Posterior cingulate gyrus (tissue), 11 donors: ENCODE measurements at places on chromosomes 1 and 21.

GRCh38 chr1:84883286-84883685 is 9.7 kb downstream of the LPAR3 start:
- DNase-seq, result no peak

- no peak for DNase-seq
Observed at GRCh38 chr1:214280386-214281020, 456 bp upstream of the SMYD2 start.

GRCh38 chr1:184389446-184389845 is 2.6 kb downstream of the C1orf21 start:
- no peak for DNase-seq

- peak; percentile 27 for DNase-seq
Observed at GRCh38 chr1:171645553-171646248, 6.8 kb downstream of the MYOC start.

DNA sequence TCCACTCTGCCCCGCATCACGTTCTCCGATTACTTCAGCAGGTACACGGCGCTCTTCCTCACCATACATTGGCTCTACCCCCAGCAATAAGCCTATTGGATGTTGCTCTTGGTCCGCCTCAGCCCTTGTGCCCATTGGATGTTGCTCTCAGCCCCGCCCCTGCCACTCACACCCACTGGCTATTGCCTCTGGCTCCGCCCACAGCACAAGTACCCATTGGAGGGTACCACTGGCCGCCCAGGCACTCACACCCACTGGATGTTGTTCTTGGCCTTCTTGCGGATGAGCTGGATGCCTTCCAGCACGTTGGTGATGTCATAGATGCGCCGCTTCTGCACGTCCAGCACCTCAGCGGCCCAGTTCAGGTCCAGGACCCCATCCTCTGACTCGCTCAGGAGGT is 9.4 kb downstream of the E2F2 start:
- DNase-seq, result no peak

GRCh38 chr21:45423968-45424853 is 19.2 kb downstream of the COL18A1 start:
- no peak for DNase-seq

GRCh38 chr1:30908316-30908695 is 252 bp downstream of the SDC3 start:
- no peak for DNase-seq

- DNase-seq, result no peak
Observed at GRCh38 chr1:155209312-155209721, 822 bp downstream of the MTX1 start.

GRCh38 chr1:36653850-36654249 is 171.1 kb upstream of the CSF3R start:
- DNase-seq, result peak; percentile 83

GRCh38 chr1:214403431-214403830 is 122.5 kb downstream of the SMYD2 start:
- no peak for DNase-seq

- no peak for DNase-seq
Observed at GRCh38 chr1:163583661-163584181, 262.0 kb downstream of the NUF2 start.

GRCh38 chr1:1609822-1610485 is 5.3 kb upstream of the MIB2 start:
- no peak for DNase-seq

- no peak for DNase-seq
Observed at GRCh38 chr1:81554108-81554507, 246.6 kb upstream of the ADGRL2 start.

DNA sequence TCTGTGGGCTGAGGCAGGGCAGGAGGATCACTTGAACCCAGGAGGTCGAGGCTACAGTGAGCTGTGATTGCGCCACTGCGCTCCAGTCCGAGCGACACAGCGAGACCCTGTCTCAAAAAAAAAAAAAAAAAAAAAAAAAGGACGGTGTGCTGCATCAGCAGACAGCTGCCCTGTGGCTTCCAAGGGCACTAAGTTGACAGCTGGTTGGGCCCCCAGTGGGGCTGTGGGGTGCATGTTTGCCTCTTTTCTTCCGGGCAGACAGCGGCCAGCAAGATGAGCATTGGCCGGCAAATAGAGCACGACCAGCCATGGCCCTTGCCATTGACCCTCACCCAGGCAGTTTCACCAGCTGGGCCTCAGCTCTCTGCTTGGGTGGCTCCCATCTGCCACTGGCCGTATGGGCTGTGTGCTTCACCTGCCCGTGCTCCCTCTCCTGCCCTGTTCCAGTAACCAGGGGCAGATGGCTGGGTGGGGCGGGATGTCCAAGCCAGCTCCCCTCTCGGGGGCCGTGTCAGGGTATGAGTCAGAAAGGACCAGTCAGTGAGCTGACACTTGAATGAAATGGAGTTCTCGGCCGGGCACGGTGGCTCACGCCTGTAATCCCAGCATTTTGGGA is 12.3 kb upstream of the SLC25A34 start:
- no peak for DNase-seq

DNA sequence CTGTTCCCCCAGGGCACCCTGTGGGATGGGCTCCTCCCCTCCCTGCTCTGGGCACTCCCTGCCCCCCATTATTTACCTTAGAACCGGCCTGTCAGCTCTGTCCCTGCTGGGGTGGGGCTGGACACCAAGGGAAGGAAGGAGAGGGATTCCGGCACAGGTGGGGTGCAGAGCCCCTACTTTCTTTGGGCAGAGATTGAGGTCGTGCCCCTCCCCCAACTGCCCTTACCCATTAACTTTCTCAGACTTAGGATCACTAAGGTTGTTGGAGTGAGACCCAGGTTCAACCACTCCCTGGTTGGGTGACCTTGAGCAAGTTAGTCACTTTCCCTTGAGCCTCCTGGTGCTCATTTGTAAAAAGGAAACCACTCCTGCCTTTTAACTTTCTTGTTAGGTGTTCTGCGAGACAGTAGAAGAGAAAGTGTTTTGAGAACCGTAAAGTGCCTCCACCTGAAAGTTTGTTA is 57.0 kb upstream of the SYNC start:
- DNase-seq, result no peak

GRCh38 chr1:201648066-201648906 is 109.4 kb downstream of the NAV1 start:
- DNase-seq, result no peak

DNA sequence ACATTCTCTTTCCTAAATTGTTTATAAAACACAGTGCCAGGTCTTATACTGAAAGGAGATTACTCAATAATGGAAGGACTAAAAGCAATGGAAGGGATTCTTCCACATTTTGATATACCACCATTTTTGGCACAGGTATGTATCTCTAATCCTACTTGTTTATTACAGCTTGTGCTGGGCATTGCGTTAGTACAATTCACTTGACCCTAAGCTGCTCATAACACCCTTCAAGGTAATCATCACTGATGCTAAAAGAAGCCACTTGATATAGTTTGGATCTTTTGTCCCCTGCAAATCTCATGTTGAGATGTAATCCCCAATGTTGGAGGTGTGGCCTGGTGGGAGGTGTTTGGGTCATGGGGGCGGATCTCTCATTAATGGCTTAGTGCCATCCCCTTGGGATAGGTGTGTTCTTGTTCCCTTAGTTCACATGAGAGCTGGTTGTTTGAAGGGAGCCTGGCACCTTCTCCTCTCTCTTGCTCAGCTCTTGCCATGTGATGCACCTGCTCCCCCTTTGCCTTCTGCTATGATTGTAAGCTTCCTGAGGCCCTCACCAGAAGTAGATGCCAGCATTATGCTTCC is 71.1 kb downstream of the NIBAN1 start:
- no peak for DNase-seq

DNA sequence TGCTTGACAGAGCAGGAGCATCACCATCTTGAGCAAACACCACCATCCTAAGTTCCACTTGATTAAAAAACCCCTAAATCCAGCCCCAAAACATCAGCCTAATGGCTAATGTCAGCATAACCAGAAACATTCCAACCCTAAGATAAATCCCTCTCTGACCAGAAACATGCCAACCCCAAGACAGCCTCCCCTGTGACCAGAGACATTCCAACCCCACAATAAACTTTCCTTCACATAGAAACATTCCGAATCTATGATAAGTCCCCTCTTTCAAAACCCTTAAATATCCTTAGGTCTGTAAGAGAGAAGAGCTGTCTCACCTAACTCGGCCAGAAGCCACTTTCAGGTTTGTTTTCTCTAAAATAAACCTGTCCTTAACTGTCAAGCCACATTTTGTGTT is 17.4 kb upstream of the SLC2A5 start:
- DNase-seq, result no peak

GRCh38 chr1:39564941-39565340 is 11.6 kb downstream of the PABPC4 start:
- DNase-seq, result no peak

DNA sequence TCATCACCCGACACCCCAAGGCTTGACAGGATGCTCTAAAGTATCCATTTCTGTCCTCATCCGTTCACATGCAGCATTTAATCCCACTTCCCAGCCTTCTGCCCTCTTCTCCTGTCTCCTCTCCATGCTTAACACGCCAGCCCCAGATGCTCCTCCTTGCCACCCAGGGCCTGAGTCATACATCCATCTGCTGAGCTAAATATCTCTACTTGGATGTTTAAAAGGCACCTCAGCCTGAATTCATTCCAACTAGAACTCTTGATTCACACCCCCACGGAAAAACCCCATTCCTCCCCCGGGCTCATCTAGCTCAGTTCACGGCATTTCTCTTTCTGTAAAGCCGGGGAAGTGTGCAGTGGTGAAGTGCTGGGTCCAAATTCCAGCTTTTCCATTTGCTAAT is 27.7 kb downstream of the TEX35 start:
- DNase-seq, result no peak

DNA sequence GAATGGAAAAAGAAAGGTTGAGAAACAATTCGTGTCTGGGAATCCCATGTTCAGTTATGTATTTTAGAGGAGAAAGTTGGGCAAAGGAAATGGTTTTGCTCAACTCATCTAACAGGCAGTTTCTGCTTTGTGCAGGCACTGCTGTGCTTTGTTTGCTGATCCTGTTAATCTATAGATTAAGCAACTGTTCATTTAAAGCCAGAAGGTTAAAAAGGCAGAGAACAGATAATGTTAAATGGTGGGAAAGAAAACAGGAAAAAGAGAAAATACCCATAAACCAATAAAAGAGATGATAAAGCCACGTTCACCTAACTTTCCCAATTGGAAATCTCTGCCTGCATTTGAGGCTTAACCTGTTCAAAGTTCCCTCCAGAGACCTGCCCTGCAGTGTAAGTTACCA is 70.0 kb downstream of the APP start:
- DNase-seq, result no peak

GRCh38 chr1:212928323-212929291 is 21.7 kb upstream of the VASH2 start:
- DNase-seq, result no peak

DNA sequence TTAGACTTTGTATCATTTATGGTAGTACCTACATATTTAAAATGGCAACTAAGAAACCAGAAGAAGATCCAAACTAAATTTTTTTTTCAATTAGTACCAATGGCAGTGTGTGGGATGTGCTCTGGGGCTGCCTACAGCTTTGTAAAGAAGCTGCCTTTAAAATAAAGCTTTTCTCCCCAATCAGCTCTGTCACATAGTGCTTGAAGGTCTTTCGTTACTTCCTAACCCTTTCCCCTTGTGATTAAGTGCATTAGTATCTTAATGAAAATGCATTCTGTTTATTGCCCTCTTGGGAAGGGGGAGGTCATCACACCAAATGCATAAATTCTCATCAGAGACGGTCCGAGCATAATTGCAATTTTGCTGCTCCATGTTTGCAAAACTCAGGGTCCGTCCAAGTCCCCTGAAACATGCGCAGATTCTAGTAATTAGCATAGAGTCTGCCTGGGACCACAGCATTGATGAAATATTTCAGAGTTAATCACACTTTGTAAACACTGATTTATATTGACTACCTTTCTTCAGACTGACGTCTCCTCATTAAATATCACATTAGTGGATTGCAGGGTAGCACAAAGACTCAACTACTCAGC is 71.3 kb downstream of the ESRRG start:
- DNase-seq, result no peak

DNA sequence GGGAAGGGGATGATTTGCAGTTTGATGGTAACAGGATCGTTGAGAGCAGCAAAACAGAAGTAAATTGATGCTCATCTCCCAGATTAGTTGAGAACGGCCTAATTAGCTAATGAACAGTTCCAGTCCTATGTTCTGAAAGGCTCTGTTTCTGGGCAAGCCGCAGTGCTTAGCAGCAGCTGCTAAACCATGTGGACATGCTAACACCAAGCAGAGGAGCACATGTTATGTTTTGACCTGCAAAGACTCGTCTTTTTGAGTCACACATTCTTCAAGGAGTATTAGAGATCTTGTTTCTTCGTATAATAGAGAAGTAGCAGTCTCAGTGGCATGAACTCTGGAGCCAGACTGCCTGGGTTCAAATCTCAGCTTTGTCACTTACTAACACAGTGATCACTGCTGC is 58.1 kb downstream of the CACNA1E start:
- no peak for DNase-seq

DNA sequence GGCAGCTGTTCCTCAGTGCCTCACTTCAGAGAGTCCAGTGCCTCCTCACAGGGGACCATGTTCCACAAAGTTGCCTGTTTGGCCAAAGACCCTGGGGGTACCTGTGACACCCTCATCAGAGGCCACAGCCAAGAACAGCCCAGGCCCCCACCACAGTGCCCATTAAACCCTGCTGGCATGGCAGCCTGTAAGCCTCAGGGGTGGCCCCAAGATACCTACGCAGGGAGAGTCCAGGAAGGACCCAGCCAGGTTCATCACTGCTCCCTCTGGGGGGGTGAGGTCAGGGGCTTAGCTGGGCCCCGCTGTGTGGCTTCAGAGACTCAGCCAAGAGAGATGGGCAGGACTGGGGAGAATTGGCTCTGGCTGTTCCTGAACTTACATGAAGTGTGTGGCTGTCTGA is 19.1 kb upstream of the PRDM16 start:
- DNase-seq, result no peak

- DNase-seq, result no peak
Observed at GRCh38 chr21:20451046-20451445, 547.2 kb upstream of the NCAM2 start.

GRCh38 chr1:226397011-226397926 is 10.6 kb downstream of the PARP1 start:
- DNase-seq, result no peak

DNA sequence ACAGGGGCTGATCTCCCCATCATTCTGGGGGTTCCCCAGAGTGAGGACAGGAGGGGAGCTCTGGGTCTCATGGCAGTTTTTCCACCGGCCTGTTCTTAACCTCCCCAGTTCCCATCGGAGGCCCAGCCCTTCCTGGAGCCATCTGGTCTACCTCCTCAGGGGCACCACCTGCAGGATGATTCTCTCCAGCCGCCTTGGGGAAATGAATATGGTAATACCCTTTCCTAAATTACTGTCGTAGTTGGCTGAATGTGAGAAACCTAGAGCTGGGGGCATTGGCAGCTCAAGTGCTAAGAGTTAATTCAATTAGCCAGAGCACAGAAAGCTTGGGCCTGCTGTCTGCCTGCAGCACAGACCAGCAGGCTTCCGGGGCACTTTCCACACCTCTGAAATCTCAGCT is 64.9 kb downstream of the TAS1R2 start:
- no peak for DNase-seq
